ENCODE measurements at places on chromosomes 1 and 21. TPM values are rescaled to one million over a fixed set of nuclear protein-coding genes. Genes with fewer than 3 reads are reported as not detected.

GRCh38 chr1:6582370-6582769, 2.6 kb downstream of the ZBTB48 start:
- DNase-seq: no peak

DNA sequence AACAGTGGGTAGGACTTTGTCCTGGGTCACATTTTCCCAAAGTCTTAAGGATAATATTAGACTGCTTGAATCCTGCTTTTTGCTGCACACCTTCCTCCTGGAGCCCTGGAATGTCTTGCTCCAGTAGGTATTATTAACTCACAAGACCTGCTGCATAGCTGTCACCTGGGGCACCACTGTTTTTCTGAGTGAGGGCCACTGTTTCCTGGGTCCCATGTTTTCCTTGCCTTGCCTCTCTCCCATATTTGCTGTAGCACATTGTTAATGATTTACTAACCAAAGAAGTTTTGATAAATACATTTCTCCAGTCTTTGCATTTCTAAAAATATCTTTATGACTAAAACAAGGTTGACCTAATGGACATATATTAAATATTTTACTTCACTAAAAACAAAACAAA, 22.5 kb upstream of the FCAMR start:
- DNase-seq: no peak

DNA sequence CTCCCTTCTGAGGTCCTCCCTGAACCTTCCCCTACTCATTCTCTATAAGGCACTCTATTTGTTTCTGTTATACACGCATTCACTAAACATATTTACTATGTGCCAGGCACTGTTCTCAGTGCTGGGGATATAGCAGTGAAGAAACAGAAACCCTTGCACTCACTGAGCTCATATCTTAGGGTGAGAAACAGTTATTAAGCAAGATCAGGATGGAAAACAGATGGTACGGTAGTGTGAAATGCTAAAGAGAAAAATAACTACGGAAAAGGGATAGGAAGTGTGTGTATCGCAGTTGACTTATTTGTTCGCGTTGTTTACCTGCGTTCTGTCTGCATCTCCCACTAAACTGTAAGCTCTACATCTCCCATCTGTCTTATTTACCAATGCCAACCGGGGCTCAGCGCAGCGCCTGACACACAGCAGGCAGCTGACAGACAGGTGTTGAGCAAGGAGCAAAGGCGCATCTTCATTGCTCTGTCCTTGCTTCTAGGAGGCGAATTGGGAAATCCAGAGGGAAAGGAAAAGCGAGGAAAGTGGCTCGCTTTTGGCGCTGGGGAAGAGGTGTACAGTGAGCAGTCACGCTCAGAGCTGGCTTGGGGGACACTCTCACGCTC, 572 bp downstream of the CYB5RL start:
- no peak for DNase-seq

The ANXA9 gene
- 0.34 TPM for total RNA-seq

DNA sequence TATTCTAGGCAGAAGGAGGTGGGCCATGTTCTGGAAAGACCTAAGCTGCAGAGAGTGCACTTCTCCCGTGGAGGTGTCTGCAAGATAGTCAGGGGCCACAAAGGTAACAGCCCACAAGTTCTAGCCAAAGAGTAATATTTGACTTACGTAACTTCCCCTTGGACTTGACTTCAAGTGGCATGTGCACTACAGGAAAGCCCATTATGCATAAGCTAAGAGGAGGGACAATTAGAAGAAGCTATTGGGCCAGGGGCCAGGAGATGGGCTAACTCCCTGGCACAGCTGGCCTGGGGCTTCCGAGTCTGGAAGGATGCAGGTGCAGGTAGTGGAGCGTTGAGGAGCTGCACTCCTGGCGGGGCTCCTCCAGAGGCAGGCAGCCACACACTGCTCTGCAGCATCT, 58.3 kb downstream of the ERG start:
- no peak for DNase-seq

The NPR1 gene
- 47.2 TPM for total RNA-seq

- DNase-seq: peak; percentile 1
Measured at GRCh38 chr1:51644020-51644419, 27.1 kb downstream of the OSBPL9 start.

The AMY2A gene
- not detected for total RNA-seq

The LPAR3 gene
- not detected for total RNA-seq

The NBPF10 gene
- 0.69 TPM for total RNA-seq

GRCh38 chr1:20278692-20279130, 12.0 kb upstream of the VWA5B1 start:
- DNase-seq: no peak

DNA sequence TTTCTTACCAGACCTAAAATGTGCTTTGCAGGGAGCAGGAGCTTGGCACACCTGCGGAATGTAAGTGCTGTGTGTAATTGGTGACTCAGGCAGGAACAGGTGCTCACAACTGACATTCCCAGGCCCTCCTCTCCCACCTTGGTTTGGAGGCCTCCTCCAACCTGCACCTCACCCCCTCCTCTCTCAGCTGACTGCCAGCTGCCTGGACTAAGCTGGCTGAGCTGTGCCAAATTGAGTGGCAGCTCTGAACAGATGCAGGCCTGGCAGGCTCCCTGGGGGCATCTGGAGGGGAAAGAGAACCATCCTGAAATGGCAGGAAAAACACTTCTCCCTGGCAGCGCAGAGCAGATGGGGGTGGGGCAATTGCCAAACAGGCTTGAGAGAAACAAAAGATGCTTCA, 91.7 kb upstream of the PGBD5 start:
- peak; percentile 39 for DNase-seq

GRCh38 chr1:225207791-225208190, 220.0 kb downstream of the LBR start:
- DNase-seq: no peak

- no peak for DNase-seq
Measured at GRCh38 chr1:206488466-206488865, 18.2 kb downstream of the IKBKE start.

The OR10K1 gene
- not detected for total RNA-seq

DNA sequence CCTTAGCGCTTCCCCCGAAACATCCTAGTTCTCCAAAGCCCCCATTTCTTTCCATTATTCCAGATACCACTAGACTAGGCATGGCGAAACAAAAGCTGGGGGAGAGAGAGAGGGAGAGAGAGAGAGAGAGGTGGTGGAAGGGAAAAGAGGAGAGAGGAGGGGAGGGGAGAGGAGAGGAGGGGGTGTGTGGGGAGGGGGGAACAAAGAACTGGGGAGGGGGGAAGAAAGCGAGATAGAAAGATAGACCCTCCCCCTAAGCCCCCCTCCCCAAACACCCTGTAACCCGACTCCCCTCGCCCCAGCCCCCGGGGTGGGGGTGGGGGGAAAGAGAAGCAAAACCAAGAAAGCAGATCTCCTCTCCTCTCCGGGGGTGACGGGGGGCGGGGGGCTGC, 352 bp downstream of the MEX3A start:
- DNase-seq: no peak

DNA sequence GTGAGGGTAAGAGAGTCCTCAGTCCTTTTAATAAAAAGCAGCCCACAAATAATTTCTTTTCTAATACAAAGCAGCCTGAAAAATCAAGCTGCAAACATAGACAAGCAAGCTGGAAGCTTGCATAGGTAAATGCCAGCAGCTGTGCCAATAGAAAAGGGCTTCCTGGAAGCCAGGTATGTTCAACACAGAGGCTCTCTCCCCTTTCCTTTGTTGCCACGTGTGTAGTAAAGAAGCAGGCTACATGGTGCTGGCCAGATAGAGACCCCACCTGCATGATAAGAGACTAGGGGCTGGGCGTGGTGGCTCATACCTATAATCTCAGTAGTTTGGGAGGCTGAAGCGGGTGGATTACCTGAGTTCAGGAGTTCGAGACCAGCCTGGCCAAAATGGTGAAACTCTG, 50.1 kb upstream of the ERRFI1 start:
- no peak for DNase-seq

DNA sequence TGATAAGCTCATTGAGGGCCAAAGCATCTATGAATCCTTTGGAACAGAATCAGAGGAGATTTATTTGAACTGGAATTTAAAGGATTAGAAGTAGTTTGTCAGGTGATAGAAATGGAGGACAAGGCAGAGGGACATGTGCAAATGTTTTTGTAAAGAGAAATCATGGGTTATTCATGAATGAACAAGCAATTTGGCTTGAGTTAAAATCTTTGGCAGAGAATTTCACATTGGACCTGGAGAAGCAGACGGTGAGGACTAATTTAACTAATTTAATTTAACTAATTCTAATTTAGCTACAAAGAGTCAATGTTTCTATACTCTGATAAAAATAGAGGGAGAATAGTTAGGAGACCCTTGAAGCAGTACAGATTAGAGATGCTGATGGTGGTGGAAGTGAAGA, 36.3 kb downstream of the SNX7 start:
- no peak for DNase-seq

- DNase-seq: no peak
Measured at GRCh38 chr1:150162582-150162861, 12.8 kb downstream of the PLEKHO1 start.

GRCh38 chr1:195430826-195431225, 1177.4 kb downstream of the KCNT2 start:
- no peak for DNase-seq

GRCh38 chr1:46224966-46225365, 21.8 kb downstream of the LURAP1 start:
- no peak for DNase-seq

GRCh38 chr1:31310198-31310597, 13.4 kb downstream of the ZCCHC17 start:
- DNase-seq: no peak

DNA sequence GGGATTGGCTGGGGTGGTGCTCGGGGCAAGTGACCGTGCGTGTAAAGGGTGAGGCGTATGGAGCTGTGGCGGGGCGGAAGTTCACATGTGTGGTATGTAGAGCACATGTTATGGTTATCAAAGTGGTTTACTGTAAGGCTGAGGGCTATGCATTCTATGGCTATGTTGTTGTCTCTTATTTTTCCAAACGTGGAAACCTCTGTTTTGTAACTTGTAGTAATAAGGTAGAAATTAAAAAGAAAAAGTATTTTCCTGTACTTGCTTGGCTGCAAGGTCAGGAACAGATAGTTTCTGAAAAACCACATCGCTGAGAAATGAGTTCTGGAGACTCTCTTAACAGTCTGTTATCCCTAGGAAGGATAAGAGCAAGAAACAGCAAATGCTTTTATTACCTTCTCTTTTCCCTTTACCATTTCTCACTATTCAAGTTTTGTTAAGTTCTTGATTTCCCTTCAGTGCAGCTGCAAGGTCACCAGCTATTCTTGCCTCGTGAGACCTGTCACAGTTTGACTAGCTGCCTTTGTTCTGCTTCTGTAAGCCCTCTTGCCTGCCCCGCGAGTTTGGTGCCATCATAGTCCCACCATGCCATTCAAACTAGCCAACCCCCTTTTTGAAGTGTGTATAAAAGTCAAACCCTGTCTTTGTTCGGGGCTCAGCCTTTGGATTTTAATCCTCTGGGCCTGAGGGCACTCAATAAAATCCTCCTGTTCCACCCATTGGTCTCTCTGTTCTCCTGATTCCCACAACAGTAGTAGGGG, 9.5 kb downstream of the RNU1-2 start:
- no peak for DNase-seq

DNA sequence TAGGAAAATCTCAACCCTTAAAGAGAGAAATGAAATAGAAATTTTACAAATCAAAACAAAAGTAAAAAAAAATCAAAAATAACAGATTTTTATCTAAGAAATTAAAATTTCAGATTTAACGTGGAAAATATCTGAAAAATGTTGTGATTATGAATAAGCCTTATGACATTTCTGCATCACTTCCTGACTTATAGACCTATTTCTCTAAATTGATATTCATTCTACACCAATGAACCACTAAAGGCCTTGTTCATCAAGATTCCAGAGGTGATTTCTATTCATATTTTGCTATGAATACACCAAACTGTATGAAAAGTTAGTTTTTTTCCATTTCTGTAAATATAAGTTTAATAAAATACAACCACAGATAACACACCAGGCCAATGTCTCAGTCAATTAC, 261.5 kb downstream of the SMYD3 start:
- no peak for DNase-seq

- DNase-seq: no peak
Measured at GRCh38 chr1:31101147-31101502, 35.6 kb upstream of the PUM1 start.

All from esophagus muscularis mucosa (tissue), 4 donors.